ENCODE measurements at places on chromosomes 16 and 17.

DNA sequence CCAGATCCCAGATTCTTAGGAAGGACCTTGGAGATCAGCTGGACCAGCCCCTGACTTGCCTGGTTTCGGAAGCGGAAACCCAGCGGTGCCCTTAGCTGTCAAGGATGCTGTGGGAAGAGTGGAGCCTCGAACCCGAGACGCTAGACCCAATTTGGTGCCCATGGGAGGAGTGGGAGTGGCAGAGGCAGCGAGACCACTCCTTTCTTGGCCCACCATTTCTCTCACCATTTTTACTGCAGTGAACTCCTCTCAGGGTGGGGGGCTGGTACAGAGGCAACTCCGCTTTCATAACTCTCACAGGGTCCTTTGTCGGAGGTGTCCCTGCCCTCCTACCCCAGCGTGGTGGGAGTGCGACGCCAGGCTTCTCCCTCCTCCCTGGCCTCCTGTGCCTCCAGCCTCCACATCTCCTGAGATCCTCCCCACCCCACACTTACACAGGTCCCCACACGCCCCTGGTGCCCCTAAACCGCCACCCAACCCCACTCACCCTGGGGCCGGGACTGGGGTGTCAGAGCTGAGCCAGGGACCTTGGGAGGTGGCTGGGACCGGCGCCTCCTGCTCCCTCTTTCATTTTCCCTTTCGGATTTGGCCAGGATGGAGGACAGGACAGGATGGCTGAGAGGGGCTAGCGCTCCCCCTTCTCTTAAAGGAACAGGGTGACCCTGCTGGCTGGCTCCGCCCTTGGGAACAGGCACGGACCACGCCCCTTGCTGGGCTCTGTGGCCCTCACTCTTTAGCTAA lies at the start of gene GJD3:
Gene GJD3 (minus strand): TSS at position 617 of the 741 bp plus-strand sequence. CDS start 922 bp downstream, outside the sequence.
- DNase-seq = no peak

DNA sequence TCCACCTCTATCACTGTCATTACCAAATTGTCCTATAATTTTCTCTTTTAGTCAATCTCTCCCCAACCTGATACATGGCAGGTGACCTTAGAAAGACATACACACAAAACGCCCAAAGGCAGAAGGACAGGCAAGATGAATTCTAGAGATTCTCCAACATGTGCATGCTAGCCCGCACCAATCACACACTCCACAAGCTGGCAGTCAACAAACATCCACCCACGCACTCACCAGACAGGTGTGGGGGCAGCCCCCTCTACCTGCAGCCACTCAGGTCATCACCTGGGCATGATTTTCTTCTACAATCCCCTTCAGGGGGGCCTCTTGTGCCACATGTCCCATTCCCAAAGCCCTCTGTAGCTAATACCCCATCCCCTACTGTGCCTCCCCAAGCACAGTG lies 9.5 kb downstream of the MPP2 start:
- no peak for DNase-seq

- DNase-seq = no peak
These were observed 21.5 kb upstream of the PHB1 start for GRCh38 chr17:49436174-49436573.

DNA sequence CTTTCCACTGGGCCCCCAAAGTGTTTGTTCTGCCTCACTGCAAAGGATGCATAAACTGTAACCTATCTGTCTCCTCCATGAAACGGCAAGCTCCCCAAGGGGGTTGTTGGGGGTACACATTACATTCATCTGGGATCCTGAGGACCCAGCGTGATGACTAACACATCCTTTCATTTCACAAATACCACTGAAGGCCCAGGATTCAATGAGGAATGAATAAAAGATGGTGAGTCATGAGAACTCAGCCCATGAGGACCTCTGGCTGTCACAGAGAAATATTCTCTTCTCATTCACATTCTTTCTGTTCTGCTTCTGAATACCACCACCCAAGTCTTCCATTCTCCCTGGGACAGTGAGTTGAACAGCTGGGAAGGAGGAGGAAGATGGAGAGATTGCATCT lies 149.8 kb downstream of the RBFOX3 start:
- no peak for DNase-seq

Measured in NCI-H524 (cell line).